ENCODE measurements at places on chromosomes 13 and 19.

- no peak for DNase-seq
These were observed 391.0 kb downstream of the FGF9 start for GRCh38 chr13:22061806-22062391.

GRCh38 chr19:7475665-7476064 lies 13.2 kb downstream of the PEX11G start:
- no peak for DNase-seq

- no peak for DNase-seq
These were observed 446.9 kb downstream of the COG6 start for GRCh38 chr13:40102360-40102727.

GRCh38 chr13:30727491-30728355 lies 7.6 kb upstream of the ALOX5AP start:
- DNase-seq: no peak

- no peak for DNase-seq
These were observed 18.0 kb upstream of the RBM26 start for GRCh38 chr13:79423801-79424642.

- no peak for DNase-seq
These were observed 32.4 kb downstream of the ACTN4 start for GRCh38 chr19:38679839-38680238.

GRCh38 chr19:30023330-30023729 lies 81.3 kb downstream of the URI1 start:
- no peak for DNase-seq

GRCh38 chr13:77358001-77358400 lies 31.1 kb upstream of the MYCBP2 start:
- DNase-seq: no peak

DNA sequence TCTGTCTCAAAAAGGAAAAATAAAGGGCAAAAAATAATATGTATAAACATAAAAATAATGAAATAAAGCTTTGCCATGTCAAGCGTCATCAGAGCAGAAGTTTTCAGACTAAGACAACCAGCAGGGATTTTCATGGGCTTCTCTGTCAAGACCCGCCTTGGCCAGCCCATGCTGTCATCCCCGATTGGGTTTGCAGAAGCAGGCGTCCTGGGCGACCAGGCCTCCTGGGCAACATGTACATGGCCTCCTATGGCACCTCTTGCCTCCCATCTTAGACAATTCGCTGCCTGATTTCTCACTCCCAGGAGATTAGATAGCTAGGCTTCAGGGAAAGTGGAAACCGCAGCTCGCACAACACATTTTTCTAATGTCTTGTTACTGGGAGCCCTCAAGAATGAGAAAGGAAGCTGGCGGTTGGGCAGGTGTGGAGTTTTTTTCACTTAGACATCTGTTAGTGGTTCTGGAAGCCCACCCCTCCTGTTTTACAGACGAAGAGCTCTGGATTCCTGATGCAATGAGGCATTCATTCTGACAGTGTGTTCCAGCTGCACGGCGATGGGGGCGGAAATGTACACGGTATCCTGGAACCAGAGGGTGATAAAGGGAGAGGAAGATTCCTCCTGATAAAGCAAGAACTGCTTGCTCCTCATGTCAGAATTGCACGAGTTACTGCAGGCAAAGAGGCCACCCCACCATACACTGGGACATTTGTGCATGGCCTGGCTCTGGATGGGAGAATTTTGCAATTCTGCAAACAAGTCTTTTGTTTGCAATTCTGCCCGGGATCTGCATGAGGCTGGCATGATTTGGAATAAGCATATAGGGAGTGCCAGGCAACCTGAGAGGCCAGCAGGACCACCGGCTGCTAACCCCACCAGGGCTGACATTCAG lies 47.4 kb upstream of the KATNAL1 start:
- DNase-seq: no peak
